ENCODE measurements at places on chromosomes 2 and 18.

DNA sequence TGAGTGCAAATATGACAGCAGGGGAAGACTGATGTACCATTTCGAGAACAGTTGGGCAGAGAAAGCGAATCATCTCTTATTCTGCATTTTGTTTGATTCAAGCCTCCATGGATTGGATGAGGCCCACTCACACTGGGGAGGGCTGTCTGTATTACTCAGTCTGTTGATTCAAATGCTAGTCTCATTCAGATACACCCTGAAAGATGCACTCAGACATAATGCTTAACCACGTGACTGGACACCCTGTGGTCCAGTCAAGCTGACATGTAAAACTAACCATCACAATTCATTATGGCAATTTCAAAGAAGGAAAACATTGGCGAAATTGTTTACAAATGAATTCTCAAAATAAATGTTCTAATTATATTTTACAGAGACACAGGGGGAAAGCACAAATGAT is 1210.2 kb downstream of the DPP10 start:
- no peak for DNase-seq

- DNase-seq, result no peak
These were observed 71.2 kb downstream of the MAP4K4 start for GRCh38 chr2:101768556-101769220.

GRCh38 chr2:56705713-56706112 is 521.9 kb downstream of the CCDC85A start:
- no peak for DNase-seq

DNA sequence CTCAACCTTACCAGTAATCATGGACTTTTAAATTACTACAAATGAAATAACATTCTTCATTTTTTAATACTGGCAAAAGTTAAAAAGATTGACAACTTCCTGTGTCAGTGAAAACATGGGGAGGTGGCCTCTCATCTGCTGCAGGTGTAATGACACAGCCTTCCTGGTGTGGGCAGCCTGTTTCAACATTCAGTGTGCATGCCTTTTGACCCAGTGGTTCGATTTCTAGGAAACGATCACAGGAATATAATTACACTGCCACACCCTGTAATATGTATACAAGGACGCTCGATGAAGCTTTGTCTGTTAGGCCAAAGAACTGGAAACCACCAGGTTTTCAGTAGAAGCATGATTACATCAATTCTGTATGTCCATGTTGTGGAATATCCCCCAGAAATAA is 68.7 kb downstream of the MTHFD2 start:
- no peak for DNase-seq

DNA sequence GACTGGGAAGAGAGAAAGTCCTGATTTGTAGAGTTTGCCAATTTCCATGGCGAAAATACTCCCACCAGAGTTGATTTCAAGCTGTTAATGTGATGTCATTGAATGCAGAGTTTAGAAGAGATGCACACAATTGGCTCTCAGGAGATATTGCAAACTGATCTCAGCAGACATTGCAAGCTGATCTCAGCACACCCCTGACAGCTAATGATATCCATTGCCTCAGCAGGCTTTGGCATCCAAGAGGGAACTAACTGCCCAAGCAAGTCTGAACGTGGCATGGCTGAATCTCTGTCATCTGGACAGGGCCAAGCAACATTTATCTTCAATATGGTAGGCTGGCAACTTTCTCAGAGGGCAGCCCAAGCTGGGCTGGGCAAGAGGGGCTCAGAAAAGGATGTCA is 78.4 kb upstream of the CYP1B1 start:
- no peak for DNase-seq

GRCh38 chr2:54772110-54772509 is 48.6 kb downstream of the EML6 start:
- no peak for DNase-seq

All from lower lobe of right lung (tissue), 2 donors.